ENCODE measurements at places on chromosomes 13 and 19.

- peak; percentile 13 for DNase-seq
Observed at GRCh38 chr19:46719629-46720502, 3.0 kb upstream of the PRKD2 start.

GRCh38 chr13:45441633-45442032, 23.1 kb upstream of the COG3 start:
- peak; percentile 24 for DNase-seq

GRCh38 chr13:36475468-36475867, 43.2 kb downstream of the CCNA1 start:
- no peak for DNase-seq

DNA sequence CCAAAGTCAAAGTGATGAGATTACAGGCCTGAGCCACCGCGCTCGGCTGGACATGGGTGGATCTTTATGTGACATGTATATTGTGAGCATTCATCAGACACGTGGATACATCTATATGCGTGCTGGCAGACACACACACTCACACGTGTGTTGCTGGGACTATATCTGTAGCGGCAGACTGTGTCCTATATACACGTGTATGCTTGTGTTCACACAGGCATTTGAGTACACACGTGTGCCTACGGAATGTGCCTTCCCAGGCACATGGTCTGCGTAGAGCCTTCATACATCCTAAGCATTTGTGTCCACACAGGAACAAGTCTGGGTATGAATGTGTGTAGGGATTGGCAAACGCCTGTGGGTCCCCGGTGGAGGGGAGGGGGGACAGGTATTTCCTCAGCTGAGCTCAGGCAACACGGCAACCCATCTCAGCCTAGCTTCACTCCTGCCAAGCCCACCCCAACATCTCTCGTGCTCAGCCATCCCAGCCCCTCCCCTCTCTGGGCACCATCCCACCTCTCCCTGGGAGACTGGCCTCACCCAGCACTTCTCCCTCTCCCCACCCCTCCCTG, 2.6 kb downstream of the UNC13A start:
- DNase-seq, result no peak

GRCh38 chr13:31518645-31519044, 220.7 kb upstream of the RXFP2 start:
- DNase-seq, result peak; percentile 88

GRCh38 chr13:35987572-35988513, 143.3 kb downstream of the DCLK1 start:
- no peak for DNase-seq

DNA sequence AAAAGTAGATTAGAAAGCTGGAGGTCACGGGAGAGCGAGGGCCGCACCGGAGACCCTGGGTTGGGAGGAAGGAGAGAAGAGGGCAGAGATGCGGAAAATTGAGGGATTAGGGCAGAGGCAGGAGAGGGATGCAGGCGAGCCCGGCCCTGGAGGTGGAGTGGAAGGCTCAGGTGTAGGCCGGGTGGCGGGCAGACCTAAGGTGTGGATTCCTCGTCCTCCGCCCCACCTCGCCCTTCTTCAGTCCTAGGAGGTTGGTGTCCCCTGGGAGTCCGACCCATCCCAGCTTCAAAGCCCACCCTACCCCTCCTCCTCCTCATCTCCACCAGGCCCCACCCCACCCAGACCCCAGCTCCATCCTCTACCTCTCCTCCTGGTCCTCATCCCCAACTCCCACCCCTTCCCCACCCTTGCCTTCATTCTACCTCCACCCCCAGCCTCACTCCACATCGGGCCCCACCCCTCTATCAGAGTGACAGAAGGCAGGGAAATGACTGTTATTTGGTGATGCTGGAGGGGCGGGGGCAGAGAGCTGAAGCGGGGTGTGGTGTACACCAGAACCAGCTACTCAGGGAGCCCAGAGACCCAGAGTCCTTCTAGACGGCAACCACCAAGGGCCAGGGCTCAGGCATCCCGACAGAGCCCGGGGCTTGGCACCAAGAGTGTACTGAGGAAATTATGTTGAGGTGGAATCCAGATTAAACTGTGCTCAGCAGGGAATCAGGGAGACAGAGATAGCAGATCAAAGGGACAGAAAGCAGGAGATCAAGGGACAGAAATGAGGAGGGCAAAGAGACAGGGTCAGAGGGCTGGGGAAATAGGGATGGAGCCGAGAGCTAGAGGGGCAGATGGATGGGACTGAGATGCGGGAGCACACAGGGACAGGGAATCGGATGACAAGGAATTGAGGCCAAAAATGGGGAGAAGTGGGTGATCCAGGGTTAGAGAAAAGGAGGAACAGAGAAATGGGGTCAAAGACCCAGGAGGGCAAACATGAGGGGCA, 6.4 kb downstream of the ERFL start:
- DNase-seq, result no peak

DNA sequence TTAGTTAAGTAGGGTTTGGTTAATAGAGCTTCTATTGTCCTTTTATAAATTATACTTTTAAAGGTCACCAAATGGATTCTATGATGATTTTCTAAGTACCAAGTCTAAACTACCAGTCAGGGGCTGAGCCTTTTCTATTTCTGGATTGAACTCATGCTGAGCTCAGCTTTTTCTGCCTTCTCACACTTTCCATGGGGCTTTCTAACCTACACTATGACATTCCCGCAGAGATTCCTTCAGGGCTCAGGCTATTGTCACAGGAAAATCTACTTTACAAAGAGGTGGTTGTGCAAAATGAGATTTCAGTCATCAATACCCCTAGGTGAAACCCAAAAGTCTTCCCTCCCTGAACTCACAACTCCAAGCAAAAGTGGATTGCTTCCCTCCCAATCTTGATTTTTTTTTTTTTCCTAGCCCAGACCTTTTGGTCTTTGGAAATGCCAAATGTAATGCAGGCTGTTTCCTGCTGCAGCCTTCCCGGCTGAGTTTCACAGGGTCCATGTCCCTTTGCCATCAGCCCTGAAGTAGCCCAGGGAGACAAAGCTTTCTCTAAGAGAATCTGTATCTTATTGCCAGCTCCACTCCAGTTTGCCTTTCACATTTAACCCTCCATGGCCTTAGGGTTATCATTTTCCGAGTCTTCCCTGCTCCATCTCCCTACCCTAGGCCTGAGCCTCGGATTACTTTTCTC, 13.6 kb downstream of the C13orf42 start:
- DNase-seq, result no peak

DNA sequence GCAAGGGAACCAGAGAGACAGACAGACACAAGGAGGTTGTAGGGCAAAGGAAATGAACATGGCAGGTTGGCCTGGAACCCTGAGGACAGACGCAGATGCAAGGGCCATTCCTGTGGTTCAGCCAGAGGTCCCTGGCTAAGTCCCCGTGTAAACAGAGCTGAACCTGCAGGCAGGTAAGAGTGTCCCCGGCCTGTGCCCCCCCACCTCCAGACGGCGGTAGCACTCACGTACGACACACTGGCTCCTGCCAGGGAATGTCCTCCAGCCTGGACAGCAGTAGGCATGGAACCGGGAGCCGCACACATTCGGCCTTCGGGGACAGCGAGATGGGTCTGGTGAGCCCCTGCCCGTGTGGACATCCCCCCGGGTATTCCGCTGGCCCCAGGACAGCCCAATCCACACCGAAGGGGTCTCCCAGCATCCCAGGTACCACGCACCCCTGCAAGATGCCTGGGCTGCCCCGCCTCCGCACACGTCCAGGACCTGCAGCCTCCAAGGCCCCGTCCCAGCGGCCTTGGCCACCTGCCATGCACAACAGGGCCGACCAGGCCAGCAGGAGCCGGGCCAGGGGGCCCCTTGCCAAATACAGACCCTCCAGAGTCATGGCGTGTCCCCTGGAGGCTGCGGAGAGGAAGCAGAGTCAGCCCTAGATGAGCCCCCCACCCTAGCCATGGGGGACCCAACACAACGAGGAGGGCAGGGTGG, 2.4 kb downstream of the FBN3 start:
- no peak for DNase-seq

- DNase-seq, result no peak
Observed at GRCh38 chr13:42360046-42360574, 88.2 kb downstream of the AKAP11 start.

DNA sequence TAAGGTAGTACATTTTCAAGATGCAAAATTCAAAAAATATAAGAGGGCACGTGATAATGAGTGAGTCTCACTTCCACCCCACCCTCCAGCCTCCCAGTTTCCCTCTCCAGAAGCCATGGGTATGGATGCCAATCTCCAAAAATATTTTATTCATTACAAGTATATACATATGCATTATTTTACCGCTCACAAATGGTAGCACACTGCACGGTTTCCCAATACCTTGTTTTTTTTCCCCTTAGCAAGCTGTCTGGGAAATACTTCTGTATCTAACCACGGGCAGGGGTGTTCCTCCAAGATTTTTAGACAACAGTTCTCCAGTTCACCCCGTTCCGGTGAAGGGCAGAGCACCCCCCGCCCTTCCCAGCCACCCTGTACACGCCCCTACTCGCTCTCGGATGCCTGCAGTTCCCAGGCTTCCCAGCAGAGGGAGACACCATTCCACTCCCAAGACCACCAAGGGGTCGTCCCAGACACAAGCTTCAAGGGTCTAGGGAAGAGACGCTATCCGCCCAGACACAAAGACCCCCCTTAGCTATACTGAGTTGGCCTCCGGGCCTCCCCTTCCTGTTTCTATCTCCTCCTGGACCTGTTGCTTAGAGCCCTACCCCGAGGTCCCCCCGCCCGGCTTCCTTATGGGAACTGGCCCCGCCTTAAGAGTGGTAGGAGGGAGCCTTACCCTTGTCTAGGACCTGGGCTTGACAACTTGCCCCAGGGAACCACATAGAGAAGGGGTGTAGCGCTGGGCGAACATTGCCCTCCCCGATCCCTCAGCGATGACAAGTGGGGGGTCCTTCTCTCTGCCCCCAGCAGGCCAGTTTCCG, 1.1 kb upstream of the FXYD3 start:
- peak; percentile 77 for DNase-seq

GRCh38 chr19:41548954-41549688, 26.8 kb upstream of the CEACAM21 start:
- DNase-seq, result no peak

- no peak for DNase-seq
Observed at GRCh38 chr13:22278336-22278929, 607.6 kb downstream of the FGF9 start.

- DNase-seq, result no peak
Observed at GRCh38 chr19:49678985-49679770, 2.1 kb downstream of the PRMT1 start.

GRCh38 chr13:25097426-25097825, 1.5 kb downstream of the PABPC3 start:
- no peak for DNase-seq

DNA sequence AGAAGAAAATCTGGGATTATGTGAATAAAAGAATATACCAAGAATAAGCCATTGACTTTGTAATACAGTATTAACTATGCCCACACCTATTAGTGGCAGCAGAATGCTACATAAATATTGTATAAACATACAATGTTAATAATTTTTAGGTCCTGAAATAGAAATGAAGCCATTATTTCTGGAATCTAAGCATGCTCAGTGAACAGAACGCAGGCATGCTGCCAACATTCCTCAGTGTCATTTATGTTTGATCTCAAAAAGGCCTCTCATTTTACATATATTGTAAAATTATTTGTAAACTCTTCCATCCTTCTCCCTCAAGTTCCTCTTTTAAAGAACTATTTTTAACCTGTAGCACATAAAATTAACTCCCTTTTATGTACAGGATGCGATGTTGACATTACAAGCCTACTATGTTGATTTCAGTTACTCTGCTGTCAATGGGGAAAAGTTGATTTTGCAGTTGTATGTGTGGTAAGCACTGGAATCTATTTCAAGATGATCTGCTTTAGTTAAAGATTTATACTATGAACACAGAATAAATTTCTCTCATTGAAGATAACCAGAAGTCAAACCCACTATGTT, 118.8 kb downstream of the VWA8 start:
- peak; percentile 68 for DNase-seq

- DNase-seq, result no peak
Observed at GRCh38 chr19:40277356-40278059, 7.6 kb downstream of the AKT2 start.

GRCh38 chr13:39596685-39597084, 6.3 kb downstream of the LHFPL6 start:
- no peak for DNase-seq

DNA sequence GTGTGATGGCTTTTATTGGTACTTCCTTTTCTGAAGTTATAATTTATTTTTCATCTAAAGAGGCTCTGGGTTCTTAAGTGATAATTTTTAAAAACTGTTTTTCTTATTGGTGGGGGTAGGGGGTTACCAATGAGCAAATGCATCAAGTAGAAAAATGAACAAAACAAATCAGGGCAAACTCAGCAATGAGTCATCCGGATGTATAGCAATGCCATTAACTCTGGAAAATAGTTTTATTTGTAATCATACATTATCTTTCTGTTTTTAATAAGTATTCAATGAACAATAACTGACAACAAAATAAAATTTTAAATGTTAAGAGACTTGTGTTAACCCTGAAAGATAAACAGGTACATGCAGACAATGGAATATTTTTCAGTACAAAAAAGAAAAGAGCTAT, 67.6 kb downstream of the UFM1 start:
- DNase-seq, result no peak

GRCh38 chr13:108834193-108834592, 204.8 kb downstream of the MYO16 start:
- no peak for DNase-seq

Measured in adipocyte (in vitro differentiated cells).